ENCODE measurements at places on chromosomes 7 and 10.
A peak's percentile ranks its signal among the peaks of the same experiment; 100 is the strongest.

DNA sequence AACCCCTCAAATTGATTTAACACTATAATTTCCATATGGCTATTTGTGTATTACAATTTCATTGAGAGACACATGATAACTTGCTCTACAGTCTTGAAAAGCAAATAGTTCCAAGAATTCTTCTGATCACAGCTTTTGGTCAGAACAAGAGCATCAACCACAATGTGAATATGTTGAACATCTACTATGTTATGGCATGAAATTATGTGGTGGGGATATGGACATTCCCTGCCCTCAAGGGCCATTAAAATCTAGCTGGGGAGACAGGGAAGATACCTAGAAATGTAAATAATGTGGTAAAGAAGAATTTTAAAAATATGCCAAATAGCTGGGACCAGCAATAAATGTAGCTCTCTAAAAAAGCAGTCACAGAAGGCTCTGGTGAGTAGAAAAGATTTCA, 262.2 kb downstream of the FZD1 start:
- no peak for DNase-seq

GRCh38 chr7:21159506-21159905, 268.4 kb upstream of the SP4 start:
- no peak for DNase-seq

DNA sequence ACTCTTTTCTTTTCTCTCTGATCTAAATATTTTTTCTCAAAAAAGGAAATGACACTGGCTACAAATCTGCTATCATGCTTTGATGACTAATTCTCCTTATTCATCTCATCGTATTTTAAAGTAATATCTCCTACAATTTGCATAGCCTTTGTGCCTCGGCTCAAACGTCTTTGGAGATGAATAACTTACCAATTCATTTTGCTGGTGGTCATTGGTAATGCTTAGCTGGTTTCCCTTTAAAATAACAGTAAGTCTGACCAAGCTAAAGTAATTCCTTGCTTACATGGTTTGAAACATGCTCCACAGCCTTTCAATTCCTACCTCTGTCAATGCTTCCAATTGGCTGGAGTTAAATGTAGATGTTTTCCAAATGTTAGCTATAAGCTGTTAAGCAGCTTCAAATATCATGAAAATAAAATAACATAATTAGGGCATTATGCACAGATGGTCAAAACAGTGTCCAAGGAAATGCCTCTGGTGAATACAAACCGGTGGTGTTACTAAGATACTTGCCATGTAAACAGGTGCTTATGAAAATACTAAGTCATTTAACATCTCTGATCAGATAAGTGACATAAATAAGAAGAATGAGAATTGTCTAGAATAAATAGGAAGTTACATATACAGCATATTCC, 435.0 kb downstream of the POM121L12 start:
- DNase-seq = no peak

DNA sequence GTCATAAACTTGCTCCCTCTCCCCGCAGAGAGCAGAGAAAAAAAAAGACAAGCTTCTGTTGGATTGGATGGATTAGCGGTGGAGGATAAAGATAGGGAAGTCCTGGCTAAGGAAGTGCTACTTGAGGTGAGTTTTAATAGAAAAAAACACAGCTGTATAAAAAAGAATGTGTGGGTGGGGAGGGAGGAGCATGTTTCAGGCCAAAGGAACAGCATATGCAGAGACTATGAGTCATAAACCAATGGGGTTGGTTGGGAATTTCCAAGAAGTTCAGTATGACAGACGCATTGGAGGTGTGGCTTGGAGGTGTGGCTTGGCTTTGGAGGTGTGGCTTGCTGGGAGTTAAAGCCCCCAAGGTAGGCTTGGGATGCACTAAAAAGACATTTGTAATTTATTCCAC, 103.0 kb upstream of the LSM8 start:
- DNase-seq = peak; percentile 16

DNA sequence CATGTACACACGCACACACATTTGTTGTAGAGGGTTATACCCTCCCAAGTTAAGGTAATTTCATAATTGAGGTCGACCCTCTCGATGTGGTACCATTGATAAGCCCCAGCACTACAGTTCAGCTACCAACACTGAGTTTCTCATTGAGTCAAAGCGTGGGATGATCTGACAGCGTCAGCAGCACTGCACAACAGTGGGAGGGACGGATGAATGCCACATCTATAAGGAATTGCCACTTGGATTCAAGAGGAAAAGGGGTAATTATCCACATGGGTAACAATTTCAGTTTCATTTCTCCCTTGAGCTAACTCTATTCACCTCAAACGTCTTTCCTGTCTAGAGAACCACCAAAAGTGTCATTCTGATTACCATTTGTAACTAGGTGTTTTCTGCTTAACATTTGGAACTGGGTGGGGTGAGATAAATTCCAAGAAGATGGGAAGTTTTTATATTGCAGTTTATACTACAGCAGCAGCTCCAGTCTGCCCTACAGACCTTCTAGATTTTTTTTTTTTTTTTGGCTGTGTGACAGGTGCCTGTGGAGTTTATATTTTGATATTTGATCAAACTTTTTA, 342.9 kb downstream of the AUTS2 start:
- DNase-seq = no peak

DNA sequence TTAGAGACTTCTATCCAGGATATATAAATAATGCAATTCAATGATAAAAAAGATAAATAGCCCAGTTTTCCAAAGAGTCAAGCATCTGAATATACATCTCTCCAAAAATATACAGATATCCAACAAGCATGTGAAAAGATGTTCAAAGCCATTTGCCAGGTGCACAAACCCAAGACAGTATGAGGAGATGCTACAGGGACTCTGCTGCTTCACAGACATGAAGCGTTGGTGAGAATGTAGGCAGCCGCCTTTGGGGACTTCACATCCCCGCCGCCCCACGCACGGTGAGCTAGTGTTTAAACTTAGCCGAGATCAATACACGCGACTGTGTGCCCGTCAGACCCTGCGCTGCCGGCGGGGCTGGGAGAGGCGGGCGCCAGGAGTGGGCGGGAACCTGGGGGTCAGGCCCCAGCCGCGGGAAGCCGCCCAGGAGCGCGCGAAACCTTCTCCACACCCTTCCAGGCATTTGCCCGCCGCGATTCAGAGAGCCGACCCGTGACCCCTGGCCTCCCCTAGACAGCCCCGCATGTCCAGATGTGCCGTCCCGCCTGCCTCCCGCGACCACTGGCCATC, 927 bp upstream of the ALOX5 start:
- DNase-seq = peak; percentile 11

GRCh38 chr7:76394957-76395356, 14.5 kb downstream of the SSC4D start:
- DNase-seq = no peak

DNA sequence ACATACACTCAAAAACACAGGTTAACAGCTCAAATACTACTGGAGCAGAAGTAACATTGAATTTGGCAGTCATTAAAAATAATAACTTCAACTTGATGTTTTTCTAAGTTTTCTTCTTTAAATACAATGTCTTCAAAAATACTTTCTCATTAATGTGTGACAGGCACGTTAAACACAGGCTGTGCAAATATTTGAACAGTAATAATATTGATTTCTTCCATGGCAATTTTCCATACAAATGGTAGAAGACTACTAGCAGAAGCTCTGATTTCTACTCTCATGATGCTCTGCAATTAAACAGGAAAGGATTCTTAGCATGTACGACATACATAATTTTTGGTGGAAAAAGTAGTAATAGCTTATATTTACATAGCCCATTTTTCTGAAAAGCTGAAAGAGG, 47.4 kb downstream of the NRP1 start:
- no peak for DNase-seq

GRCh38 chr10:51659344-51659743, 40.1 kb downstream of the CSTF2T start:
- DNase-seq = no peak

DNA sequence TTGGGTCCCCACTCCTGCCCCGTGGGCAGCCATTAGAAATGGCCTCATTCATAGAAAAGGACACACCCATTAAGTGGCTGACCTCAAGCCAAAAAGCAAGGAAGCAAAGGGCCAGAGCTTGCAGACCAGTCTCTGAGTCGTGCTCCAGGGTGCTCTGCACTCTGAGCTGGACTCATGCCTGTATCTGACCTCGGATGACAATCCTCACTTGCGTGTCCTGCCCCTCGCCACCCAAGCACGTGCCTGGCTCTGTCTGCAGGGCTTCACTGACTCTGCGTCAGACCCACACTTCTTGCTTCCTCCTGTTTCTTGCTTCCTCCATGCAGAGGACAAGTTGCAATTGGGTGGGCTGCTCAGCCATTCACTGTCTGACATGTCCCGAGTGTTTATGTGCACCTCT, 138.8 kb downstream of the OAT start:
- DNase-seq = no peak

- DNase-seq = no peak
These were observed 70.0 kb downstream of the WAPL start for GRCh38 chr10:86451604-86451960.

DNA sequence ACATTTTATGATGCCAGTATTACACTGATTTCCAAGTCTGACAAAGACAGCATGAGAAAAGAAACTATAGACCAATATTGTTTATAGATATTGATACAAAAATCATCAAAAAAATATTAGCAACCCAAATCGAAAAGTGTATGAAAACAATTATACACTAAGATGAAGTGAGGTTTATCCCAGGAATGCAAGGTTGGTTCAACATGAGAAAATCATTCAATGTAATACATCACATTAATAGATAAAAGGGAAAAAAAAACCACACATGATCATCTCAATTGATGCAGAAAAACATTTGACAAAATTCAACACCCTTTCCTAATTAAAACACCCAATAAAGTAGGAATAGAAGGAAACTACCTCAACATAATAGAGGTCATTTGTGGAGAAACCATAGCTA, 153.9 kb downstream of the DNAJC1 start:
- no peak for DNase-seq

DNA sequence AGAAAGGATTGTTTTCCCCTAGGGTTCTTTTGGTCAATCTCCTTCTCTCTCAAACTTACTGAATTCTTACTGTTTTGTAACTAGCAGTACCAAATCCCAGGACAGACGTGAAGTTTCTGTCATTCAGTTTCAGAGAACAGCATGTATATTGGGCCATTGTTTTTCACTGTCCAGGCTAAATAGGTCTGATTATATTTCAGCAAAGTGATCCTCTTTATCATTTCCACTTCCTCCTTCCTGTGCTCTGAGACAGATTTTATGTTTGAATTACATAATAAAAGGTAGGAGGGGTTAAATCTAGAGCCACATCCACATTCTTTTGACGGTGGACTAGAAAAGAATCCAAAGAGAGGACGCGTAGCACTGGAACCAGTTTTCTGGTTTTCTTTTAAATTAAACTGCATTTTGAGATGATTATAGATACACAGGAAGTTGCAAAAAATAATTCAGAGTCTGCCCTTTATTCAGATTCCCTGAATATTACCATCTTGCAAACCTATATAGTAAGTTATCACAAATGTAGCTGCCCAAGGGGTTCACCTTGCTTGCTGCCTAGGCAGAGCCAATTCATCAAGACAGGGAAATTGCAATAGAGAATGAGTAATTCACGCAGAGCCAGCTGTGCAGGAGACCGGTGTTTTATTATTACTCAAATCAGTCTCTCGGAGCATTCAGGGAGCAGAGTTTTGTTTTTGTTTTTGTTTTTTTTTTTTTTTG, 40.1 kb downstream of the AKR1E2 start:
- no peak for DNase-seq

DNA sequence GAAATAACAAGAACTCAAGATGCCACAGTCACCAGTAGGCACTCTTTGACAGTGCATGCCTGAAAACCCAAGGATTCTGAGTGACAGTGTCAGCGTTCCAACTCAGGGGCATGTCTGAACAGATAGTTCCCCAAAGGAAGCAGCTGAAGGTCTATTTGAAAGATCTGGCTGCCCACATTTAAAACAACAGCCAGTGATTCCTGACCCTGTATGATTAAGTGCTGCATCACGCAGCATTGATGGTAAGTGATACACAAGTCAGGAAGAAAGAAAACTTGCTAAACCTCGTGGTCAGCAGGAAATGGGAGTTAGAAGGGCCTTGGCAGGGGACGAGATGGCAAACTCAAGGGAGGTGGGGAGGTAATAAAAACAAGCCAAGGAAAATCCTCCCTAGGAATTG, 1013.1 kb downstream of the TYW1 start:
- no peak for DNase-seq

DNA sequence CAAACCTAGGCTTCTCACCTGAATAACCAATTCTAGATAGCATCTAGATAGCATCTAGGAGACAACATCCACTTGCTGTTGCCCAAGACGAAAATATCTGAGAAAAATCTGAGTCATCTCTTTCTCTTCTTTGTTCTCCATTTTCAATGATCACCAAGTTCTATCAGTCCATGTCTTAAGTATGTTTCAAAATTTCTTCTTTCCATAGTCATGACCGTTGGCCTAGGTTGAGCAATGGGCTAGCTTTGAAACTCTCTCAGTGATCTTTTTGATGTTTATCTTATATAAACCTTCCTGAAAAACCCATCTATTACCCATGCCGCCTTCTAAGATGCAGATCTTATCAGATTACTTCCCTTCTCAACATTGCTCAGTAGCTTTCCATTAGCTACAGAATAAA, 23.4 kb upstream of the CASD1 start:
- no peak for DNase-seq

GRCh38 chr10:25023278-25023677, 6.9 kb downstream of the THNSL1 start:
- DNase-seq = no peak

DNA sequence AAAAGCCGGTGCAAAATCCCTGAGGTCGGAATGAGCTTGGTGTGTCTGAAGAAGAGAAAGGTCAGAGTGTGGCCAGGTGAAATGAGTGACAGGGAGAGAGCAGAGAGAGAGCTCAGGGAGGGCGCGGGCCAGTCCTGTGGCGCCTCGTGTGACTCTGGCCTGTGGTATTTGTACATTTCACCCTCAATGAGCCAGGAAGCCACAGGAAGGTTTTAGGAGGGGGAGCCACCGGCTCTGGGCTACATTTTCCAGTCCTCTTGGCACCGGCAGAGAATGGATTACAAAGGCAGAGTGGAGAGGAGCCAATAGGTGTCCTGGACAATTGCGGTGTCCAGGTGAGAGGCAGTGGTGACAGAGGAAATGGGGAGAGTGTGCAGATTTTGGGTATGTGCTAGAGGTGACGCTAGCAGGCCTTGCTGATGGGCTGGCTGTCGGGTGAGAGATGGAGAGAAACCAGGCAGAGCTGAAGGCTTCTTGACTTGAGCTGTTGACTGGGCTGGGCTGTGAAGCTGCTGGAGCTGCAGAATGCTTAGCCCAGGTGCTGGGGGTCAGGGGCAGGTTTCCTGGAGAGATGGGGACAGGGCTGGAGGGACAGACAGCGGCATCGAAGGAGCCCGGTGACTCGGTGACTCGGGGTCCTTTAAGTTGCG, 38.1 kb downstream of the COL13A1 start:
- no peak for DNase-seq

DNA sequence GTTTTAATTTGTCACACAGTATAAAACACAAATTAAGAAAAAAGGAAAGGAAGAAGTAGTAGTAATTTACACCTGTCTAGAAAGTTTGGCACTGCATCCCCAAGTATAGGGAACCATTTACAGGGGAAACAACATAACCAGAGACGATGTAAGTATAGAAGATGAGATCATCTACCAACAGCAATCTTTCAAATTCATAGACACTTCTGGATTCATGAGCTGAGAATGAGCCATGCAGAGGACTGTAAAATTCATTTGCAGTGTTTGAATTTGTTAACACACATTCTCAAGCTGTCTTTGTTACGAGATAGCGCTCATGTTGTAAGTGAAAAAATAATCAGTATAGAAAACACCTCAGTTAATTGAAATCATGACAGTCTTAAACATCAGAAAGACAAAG, 337.0 kb upstream of the MEOX2 start:
- DNase-seq = no peak

GRCh38 chr10:3902809-3903410, 117.9 kb upstream of the KLF6 start:
- no peak for DNase-seq
